T-cell (primary cell): ENCODE measurements at places on chromosomes 7 and 10.

DNA sequence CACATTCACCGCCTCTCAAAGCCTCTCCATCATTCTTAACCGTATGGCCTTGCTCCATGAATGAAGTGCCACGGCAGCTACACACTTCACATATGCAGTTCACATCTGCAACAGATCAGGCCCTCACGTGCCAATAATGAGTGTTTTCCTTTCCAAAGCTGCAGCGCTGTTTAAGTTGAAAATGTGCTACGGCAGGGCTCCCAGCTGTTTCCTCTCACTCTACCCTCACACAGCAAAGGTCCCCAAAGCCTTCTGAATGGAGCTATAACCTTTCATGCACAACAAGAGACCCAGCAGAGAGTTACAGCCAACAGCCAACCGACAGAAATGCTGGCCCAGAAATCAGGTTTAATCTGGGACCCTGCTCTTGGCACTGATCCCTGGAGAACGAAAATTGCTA lies 236.1 kb downstream of the ELMO1 start:
- DNase-seq = no peak

DNA sequence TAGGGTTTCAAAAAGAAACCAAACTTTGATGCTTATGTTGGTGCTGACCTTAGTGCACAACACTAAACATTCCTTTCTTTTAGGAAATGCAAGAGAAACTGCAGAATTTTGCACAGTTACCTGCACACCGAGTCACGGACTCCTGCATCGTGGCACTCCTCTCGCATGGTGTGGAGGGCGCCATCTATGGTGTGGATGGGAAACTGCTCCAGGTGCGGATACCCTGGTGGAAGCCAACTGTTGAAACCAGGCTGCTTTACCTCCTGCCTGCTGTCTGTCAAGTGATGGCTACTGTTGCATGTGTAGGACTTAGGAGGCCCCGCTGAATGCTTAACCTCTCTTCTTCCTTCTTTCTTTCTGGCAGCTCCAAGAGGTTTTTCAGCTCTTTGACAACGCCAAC lies 11.7 kb downstream of the CASP2 start:
- DNase-seq = peak; percentile 65

- DNase-seq = no peak
Measured at GRCh38 chr10:113458451-113458850, 94.4 kb upstream of the HABP2 start.

- DNase-seq = no peak
Measured at GRCh38 chr7:88041583-88041982, 107.5 kb downstream of the ADAM22 start.

- no peak for DNase-seq
Measured at GRCh38 chr10:35870665-35871310, 228.7 kb upstream of the FZD8 start.

GRCh38 chr10:24899571-24899970 lies 52.8 kb downstream of the PRTFDC1 start:
- DNase-seq = no peak

- DNase-seq = peak; percentile 76
Measured at GRCh38 chr10:62038609-62039190, 137.2 kb downstream of the ARID5B start.

DNA sequence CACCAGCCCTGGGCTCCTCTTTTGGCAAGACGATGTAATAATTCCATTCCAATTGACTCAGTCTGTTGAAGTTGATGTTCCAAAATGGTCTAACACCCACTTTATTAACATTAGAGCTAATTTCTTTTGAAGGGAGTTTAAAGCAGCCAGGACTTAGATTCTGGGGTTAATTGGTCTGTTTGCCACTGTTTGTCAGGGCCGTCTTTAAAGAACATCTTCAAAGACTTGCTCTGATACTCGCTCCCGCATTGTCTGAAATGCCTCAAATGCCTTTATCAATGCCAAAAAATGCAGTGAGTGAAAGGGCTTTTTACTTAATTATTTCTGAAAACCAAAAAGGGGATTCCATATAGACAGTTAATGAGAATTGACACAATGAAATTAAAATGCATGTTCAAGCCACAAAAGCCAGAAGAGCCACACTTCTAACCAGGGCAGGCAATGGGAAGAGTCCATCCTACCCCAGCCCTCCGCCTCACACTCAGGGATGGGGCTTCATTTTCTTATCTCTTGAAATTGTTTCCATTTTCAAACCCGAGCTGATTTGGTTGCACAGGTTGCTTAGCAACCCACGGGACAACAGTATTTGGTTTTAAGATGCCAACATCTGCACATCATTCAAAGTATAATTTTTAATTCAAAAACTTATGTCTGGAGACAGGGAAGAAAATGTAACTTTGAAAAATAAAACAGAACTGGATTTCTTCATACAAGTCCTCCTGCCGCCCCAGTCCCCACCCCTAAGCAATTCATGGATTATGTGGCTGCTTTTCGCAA lies 163.0 kb downstream of the FGFR2 start:
- DNase-seq = no peak
